ENCODE measurements at places on chromosomes 11 and 22. TPM values are rescaled to one million over a fixed set of nuclear protein-coding genes. Genes with fewer than 3 reads are reported as not detected.

The C1QTNF4 gene
- 3.9 TPM for polyA plus RNA-seq

The PRR14L gene
- 26.5 TPM for polyA plus RNA-seq

The TRIM34 gene
- polyA plus RNA-seq, result 5.8 TPM

The CARD18 gene
- not detected for polyA plus RNA-seq

Data from H1 (cell line).